ENCODE measurements at places on chromosomes 1 and 21.

GRCh38 chr1:180167021-180167701 lies 12.5 kb downstream of the QSOX1 start:
- no peak for DNase-seq

- DNase-seq, result no peak
Measured at GRCh38 chr1:169873582-169874199, 20.0 kb downstream of the SCYL3 start.

DNA sequence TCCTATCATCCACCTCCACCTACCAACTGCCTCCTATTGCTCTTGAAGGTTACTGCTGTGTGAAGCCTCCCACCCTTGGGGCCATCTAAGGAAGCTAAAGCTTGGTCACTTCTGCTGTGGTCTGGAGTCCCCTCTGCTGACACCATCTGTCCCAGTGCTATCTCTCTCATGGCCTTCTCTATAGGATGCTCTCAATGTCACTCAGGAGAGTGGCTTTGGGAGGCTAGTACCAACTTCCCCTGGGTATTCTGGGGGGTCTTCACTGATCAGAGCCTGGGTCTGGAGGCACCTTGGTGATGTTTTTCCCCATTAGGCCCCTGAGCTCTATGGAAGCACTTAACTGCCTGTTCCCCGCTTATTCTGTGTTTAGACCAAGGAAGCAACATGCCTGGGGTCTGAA lies 12.3 kb upstream of the NCF2 start:
- DNase-seq, result no peak

- DNase-seq, result no peak
Measured at GRCh38 chr1:236748268-236748870, 46.7 kb upstream of the MTR start.

DNA sequence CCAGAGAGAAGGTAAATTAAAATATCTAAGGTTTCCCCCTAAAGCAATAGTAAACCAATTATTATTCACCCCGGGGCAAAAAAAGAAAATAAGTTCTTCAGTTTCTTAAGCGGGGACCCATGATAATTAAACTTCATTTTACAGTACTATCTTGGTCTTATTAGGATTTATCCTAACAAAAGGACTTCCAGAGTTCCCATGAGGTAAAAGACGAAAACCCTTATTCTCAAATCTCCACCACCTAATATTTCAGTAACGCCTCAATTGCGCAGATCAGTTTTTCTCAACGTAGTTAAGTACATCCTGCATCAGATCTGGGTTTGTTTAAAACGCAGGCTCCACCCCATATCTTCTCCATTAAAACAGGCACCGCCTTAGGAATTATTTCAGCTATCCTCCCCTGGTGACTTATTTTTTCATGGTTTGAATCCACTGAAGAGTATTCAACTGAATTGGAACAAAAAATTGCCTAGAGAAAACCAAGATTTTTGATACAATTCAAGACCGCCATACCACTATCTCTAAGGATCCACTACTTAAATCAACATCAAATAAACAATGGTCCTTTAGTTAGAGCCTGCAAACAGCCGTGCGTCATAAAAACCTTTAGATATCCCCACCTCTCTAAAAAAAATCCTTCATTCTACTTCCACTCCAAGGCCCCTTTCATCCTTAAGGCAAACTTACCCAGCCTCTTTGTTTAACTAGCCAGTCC lies 1.7 kb downstream of the MCL1 start:
- DNase-seq, result peak; percentile 81

DNA sequence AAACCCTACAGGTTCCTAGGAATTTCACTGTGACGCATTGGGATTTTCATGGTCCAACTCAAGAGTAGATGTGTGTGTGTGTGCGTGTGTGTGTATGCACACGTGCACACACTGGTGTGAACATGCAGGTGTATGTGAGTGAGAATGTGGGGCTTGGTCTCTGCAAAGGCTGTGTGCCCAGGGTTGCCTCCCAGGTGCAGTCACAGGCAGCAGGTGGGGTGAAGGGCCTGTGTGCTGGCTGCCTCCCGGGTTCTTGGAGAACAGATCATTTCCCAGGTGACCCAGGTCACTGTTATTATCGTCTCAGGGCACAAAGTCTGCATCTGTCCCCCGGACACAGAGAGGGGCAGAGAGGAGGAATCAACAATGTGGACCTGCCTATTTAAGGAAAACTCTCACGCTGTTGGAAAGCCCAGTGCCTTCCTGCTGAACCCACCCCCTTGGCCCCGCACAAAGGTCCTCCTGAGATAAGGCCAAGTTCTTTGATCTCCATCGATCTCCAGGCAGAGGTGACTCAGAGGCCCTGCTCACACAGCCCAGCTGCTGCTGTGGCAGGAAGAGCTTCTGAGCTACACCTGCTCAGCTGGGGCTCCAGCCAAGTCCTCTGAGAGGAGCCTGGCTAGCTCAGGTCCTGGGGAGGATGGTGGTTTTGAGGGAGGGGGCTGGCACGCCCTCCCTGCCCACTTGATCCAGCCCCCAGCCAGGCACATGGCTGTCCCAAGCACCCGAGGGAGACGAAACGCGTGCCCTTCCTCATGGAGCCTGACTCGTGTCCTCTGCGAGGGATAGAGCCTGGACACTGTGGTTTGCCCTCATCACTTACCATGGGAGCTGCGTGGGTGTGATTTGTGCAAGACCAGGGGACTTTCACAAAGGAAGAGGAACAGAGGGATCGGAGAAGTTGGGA lies 134.0 kb upstream of the ARHGEF16 start:
- no peak for DNase-seq

DNA sequence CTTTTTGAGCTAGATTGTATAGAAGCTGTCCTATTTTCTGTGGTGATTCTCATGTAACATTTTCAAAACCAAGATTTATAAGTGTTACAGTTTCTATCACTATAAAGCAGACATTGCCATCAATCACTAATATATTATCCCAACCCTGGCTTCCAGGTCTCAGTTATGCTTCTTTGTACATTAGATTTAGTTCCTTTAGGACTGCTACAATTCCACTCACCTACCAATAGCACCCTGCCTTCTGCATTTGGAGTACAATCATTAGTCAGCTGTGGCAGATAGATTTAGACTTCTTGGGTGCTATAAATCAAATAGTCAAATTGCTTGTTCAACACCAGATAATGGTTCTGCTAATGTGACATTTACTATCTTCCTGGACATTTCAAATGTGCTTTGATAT lies 281.6 kb downstream of the BRINP3 start:
- no peak for DNase-seq

DNA sequence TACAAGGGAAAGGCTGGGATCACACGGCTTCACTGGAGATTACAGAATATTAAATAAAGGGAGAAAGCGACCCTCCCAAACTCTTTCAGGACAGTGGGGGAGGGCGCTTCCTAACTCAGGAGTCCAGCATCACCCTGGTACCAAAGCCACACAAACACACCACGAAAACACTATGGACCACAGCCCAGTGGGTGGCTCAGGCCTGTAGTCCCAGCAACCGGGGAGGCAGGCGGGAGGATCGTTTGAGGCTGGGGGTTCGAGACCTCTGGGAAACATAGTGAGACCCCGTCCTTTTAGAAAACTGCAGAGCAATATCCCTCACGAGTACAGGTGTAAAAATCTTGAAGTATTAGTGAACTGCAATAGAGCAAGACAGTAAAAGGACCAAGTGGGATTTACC lies 16.0 kb downstream of the TRIM11 start:
- no peak for DNase-seq

DNA sequence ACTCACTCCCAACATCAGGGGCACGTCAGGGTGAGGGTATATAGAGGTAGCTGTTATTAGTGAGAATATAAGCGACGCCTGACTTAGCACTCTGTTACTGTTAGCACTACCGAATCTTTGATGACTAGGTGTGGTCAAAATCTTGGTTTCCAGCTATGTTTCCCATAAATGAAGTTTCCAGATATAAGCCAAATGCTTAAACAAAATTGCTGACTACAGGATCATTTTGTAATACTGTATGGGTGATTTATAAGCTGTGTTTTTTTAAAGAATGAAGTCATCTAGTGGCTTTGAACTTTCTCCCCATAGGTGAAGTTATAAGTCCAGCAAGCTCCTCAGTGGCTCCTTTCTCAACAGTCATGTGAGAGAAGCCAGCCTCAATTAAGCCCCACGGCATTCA lies 23.7 kb downstream of the KCNJ15 start:
- DNase-seq, result no peak

- no peak for DNase-seq
Measured at GRCh38 chr1:205858141-205858961, 8.4 kb upstream of the PM20D1 start.

- no peak for DNase-seq
Measured at GRCh38 chr1:82317671-82318070, 516.9 kb downstream of the ADGRL2 start.

GRCh38 chr1:1540090-1540817 lies at the start of gene TMEM240:
Gene TMEM240 (minus strand): TSS chr1:1540624. CDS start chr1:1540346, 278 bp downstream.
- peak; percentile 75 for DNase-seq

GRCh38 chr21:42864815-42865775 lies 14.2 kb downstream of the WDR4 start:
- DNase-seq, result no peak

DNA sequence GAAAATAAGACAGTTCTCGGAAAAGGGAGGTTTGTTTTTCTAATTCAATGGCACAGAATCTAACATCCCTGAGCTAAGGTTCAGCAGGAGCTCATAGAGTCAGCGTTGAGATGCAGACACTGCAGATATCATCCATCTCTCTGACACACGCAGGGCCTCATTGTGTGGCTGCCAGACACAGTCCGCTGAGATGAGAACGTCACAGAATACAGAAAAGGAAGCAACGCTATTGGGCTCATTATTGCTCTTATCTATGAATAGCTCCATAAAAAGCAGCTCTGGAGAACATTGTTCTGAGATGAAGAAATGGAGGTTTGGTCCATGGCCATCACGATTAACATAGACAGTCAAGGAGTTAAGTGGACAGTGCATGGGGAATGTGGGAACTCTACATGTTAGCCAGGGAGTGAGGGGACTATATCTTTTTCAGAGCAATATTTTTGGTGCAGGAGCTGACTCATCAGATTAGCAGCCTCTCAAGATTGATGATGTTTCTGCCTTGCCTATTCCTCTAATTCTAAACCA lies 771.6 kb upstream of the CXADR start:
- no peak for DNase-seq

DNA sequence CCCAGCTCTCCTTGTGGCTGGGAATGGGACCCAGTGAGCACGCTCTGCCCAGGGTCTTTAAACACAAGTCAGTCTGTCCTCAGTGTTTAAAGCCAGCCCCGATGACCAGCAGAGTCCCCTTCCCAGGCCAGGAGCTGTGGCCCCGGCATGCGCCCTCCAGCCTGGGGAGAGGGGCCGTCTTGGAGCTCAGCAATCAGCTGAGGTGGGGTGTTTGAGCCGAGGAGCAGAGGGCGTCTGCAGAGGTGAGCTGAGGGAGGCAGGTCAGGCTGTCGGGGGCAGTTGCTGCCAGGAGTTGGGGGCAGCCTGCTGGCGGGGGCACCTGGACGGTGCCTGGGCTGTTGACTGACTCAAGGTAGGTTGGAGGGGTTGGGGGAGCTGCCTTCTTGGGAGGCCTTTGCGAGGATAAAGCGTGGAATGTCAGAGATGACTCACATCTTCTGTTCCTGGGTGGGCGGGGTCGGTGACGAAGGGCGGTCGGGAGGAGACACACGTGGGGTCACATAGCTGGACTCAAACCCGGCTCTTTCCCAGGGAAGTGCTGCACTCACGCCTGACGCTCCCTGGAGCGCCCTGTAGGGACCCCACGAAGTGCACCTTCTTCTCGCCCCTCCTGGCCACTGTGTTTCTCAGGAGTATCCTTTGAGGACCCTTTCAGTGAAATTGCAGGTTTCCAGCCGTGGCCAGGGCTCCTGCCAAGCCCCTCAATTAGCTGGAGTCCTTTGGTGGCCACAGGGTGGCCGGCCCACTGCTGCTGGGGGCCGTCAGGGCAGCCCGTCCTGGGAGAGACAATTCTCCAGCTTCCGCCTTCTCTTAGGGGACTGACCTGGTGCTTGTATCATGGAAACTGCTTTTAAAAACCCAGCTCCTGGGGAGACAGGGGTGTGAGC lies 86.2 kb downstream of the SIK1 start:
- DNase-seq, result no peak
